RPMI7951 (cell line): ENCODE measurements at places on chromosomes 2 and 18. TPM values are rescaled to one million over a fixed set of nuclear protein-coding genes. Genes with fewer than 3 reads are reported as not detected.
A peak's percentile ranks its signal among the peaks of the same experiment; 100 is the strongest.

DNA sequence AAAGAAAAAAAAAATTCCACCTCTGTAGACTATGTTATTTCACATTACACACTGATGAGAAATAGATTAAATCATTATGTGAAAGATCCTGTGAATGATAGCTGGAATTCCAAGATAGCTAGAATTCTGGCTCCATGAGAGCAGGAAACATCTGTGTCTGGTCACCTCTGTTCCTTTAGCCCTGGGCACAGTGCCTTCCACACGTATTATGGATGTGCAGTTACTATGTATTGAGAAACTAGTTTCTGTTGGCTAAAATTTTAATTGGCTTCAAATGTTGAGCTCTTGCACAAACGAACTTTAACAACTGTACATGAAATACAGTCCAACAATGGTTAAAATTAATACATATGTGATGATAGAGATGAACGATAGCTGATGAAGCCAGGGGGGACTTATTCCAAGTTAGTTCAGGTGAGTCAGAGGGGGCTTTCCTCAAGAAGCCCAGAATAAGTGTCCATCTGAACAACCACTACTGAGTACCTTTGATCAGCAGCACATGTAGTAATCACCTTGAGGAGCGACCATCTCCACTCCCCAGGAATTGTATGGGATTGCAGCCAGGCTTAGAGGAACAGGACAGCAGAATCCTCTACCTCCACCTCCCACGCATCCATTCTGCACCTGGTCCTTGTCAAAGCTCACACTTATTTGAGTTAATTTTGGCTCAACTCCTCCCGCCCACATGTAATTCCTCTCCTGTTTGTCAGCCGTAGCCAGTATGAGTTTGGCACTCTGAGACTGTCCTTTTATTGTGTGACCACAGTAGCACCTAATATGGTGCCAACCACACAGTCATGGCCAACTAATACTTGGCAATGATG, 68.6 kb downstream of the NABP1 start:
- DNase-seq, result peak; percentile 36

DNA sequence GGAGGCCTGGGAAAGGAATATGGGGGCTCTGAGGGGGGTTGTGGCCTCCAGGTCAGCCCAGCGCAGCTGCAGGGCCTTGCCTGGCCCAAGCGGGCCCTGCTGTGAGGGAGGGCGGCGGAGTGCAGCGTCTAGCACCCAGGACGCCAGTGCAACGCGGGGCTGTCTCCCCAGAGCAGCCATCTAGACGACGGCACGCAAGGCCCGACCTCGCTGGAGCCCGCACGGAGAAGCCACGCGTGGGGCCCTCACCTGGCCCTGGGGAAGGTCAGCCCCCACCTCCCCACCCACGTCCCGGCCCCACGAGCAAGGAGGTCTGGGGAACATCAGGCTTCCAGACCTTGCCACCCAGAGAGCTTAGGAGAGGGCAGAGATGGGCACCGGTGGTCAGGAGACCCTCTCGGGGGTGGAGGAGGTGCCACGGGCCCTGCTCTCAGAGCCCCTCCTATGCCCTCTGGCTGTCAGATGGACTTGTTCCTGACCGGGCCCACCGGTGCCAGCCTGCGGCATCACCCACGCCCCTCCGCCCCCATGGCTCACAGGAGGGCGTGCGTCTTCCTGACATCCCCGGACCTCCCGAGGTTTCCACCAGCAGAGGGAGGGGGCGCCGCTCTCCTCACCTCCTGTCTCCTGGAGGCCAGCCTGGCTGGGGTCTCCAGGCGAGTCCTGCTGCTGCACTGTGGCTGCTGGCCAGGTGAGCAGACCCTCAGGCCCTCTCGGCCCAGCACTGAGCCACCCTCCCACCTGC, 17.0 kb downstream of the GPR35 start:
- DNase-seq, result no peak

The CD207 gene
- 0.29 TPM in 1 of 2 replicates, not detected in the other for total RNA-seq

- DNase-seq, result no peak
These were observed 83.5 kb downstream of the IRS1 start for GRCh38 chr2:226716126-226716525.

The KCNS3 gene
- total RNA-seq, result 44.5 and 52.8 TPM in 2 replicates

The ARMC9 gene
- total RNA-seq, result 62.3 and 67.2 TPM in 2 replicates

DNA sequence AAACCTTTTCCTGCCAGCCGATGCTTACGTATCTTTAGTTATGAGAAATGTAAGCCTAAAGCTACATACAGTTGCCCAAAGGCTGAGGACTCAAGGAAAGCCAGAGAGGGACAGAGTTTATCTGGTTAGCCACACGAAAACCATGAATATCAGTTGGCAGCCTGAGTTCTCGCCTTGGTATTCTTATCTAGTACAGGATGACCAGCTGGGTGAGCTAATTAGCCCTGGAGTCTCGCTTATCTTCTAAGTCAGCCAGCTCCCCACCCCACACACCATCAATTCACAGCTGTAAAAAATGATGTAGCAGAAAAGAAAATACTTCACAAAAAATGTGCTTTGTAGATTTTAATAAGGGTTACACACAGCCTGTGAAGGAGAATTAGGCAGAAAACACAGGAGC, 617.5 kb upstream of the SOX11 start:
- no peak for DNase-seq
